Breast epithelium (tissue), 4 donors: ENCODE measurements at places on chromosomes 1 and 21. TPM values are rescaled to one million over a fixed set of nuclear protein-coding genes. Genes with fewer than 3 reads are reported as not detected.
A peak's percentile ranks its signal among the peaks of the same experiment; 100 is the strongest.

- H3K27me3 ChIP-seq: no peaks in the 10 kb centered on the region
- H3K36me3 ChIP-seq: no peaks in the 10 kb centered on the region
- no peak overlapping the region for H3K4me3 ChIP-seq
- no peak overlapping the region for H3K27ac ChIP-seq
- no peaks in the 10 kb centered on the region for H3K4me1 ChIP-seq
Measured at GRCh38 chr1:7335224-7335879, 435.7 kb upstream of the VAMP3 start.

RPE65 gene
- not detected for total RNA-seq

- H3K27ac ChIP-seq: no peak overlapping the region
- no peaks in the 10 kb centered on the region for H3K27me3 ChIP-seq
- no peak for DNase-seq
- no peaks in the 10 kb centered on the region for H3K4me1 ChIP-seq
Measured at GRCh38 chr1:2061065-2061778, 11.0 kb downstream of the PRKCZ start.

GRCh38 chr1:216387782-216388181 is 35.5 kb downstream of the USH2A start:
- DNase-seq: no peak
- H3K27ac ChIP-seq: no peak overlapping the region
- no peak overlapping the region for H3K4me3 ChIP-seq
- H3K27me3 ChIP-seq: no peaks in the 10 kb centered on the region
- H3K4me1 ChIP-seq: no peaks in the 10 kb centered on the region

SMIM1 gene
- total RNA-seq: 4.7 TPM

KMO gene
- 4.3 TPM for total RNA-seq

- peaks cover 5% of the 10 kb centered on the region for H3K4me1 ChIP-seq
- DNase-seq: no peak
- peak overlapping the region; percentile 76 for H3K4me3 ChIP-seq
- no peaks in the 10 kb centered on the region for H3K36me3 ChIP-seq
Measured at GRCh38 chr1:26994020-26994786, 711 bp downstream of the TRNP1 start.

GRCh38 chr1:200866521-200866920 is 6.3 kb upstream of the GPR25 start:
- H3K4me1 ChIP-seq: no peaks in the 10 kb centered on the region
- no peak for DNase-seq
- no peaks in the 10 kb centered on the region for H3K27me3 ChIP-seq
- H3K27ac ChIP-seq: no peak overlapping the region
- no peak overlapping the region for H3K4me3 ChIP-seq

GRCh38 chr1:205932776-205933175 is 10.5 kb downstream of the SLC26A9 start:
- no peaks in the 10 kb centered on the region for H3K27me3 ChIP-seq
- H3K4me3 ChIP-seq: no peak overlapping the region
- no peaks in the 10 kb centered on the region for H3K36me3 ChIP-seq

DNA sequence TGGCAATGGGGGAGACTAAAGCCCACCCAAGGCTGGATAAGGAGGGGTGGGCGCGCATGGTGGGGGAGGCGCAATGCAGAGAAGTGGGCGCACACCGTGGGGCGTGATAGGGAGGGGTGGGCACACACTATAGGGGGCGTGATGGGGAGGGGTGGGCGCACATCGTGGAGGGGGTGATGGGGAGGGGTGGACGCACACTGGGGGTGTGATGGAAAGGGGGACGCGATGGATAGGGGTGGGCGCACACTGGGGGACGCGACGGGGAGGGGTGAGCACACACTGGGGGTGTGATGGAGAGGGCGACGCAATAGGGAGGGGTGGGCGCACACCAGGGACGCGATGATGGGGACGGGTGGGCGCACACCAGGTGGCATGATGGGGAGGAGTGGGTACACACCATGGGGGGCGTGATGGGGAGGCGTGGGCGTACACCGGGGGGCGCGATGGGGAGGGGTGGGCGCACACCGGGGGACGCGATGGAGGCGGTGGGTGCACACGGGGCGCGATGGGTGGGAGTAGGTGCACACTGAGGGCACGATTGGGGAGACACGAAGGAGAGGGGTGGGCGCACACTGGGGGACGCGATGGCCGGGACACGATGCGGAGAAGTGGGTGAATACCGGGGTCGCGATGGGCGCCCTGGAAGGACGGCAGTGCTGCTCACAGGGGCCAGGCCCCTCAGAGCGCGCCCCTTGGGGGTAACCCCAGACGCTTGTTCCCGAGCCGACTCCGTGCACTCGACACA is 929 bp downstream of the SUMO3 start:
- peak overlapping the region; percentile 97 for H3K4me3 ChIP-seq
- no peaks in the 10 kb centered on the region for H3K27me3 ChIP-seq
- H3K36me3 ChIP-seq: no peaks in the 10 kb centered on the region
- H3K4me1 ChIP-seq: peaks cover 8% of the 10 kb centered on the region
- no peak for DNase-seq
- peak overlapping the region; percentile 96 for H3K27ac ChIP-seq

DNA sequence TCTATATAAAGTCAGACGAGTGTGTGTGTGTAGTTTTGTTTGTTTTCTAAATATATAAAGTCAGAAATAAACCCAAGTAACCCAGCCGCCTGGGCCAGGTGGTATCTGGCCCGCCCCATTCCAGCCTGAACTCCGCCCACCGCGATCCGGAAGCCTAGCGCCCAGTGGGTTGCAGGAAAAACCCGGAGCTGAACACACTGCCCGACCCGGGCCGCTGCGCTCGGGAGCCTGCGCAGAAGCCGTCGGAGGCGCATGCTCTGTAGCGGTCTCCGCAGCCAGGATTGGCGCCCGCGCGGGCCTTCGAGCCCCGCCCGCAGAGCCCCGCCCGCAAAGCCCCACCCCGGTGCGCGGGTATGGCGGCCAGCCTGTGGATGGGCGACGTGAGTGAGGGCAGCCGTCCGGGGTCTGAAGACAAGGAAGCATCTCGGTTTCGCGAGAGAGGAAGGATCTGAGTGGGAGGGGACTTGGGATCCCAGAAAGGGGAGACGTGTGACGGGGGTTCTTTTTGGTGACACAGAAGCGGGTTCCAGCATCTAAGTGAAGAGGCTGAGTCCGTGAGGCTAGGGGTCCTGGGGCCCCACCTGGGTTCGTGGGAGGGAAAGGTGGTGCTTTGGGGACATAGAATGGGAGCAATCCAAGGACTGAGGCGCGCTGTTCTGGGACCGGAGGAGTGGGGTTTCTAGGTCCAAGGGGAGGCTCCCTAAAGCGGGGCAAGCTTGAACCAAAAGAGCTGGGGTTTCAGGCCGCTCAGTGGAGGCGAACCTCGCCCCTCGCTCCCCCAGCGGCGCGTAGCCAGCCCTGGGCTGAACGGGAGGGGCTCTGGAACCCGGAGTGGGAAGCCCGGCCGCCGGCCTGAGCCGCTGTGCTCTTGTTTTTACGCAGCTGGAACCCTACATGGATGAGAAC is at the start of gene TRNAU1AP:
TRNAU1AP (plus strand) TSS at position 328 of the 906 bp plus-strand sequence; CDS start at position 354, 26 bp downstream.
- H3K4me3 ChIP-seq: peak within 1 kb of the TSS; percentile 63
- DNase-seq: peak; percentile 96
- H3K27ac ChIP-seq: peak within 1 kb of the TSS; percentile 91
- no peaks in the 10 kb centered on the region for H3K27me3 ChIP-seq

DNA sequence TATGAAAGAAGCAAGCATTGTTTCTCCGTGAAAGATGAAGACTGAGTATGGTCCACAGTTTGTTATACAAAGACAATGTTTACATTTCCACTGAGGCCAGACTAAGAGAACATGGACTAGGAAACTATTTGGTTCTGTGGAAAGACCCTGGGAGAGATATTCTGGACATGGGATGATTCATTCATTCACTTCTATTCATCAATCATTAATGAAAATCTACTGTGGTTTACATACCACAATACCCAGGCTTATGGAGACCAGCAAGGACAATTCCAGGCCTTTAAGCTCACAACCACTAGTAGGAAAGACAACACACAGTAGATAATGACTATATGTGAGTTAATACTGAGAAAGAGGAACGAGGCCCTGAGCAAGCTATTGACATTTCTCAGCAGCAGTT is 125.4 kb downstream of the TBX15 start:
- no peaks in the 10 kb centered on the region for H3K27me3 ChIP-seq
- no peaks in the 10 kb centered on the region for H3K36me3 ChIP-seq
- no peaks in the 10 kb centered on the region for H3K4me1 ChIP-seq
- no peak for DNase-seq

DNA sequence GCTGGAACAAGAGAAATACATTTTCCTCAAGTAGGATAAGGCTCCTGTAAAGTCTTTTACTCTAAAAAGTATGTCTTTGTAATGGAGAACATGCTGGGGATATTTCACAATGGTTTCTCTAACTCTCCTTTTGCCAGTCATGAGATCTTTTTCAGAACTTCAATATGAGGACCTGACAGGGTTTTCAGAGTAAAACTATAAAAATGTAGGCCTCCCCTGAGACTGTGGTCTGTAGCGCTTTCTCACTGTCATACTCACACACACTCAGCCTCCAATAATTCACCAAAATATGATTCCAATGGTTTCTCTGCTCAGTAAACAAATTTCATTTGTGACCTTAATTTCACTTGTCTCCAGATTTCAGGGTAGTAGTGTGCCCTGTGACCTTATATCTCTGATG is 440.1 kb upstream of the PTBP2 start:
- no peak overlapping the region for H3K27ac ChIP-seq
- H3K4me3 ChIP-seq: no peak overlapping the region
- no peak for DNase-seq

TMEM125 gene
- total RNA-seq: 30.1 TPM

OR4F16 gene
- 0.88 TPM for total RNA-seq

DNA sequence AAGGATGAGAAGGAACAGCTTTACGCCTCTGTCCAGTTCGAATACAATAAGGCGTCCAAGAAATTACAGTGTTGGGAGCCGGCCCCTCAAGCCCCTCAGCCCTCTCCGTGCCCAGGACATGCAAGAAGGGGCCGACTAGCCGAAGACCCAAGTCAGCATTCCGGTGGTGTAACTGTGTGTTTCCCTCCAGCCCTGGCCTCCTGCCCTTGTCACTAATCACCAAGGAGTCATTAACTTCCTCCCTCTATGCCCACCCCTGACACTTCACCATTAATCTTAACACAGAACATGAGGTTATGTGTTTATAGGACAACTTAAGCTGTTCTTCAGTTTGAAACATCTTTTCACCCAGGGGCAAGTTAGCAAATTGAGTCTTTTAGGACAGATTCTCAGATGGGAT is 16.4 kb upstream of the C4BPB start:
- H3K27ac ChIP-seq: no peak overlapping the region
- no peaks in the 10 kb centered on the region for H3K27me3 ChIP-seq
- no peak for DNase-seq
- H3K36me3 ChIP-seq: no peaks in the 10 kb centered on the region
- peaks cover 4% of the 10 kb centered on the region for H3K4me1 ChIP-seq
